Activated T-helper 2 cell treated with anti-CD3 and anti-CD28 coated beads, Interferon-gamma antibody, Interleukin-2, Interleukin-4, amounts not matched to agents 10 μg/mL and 5 μg/mL and 100 μg/mL, durations not matched to agents 14 hours and 24 hours and 36 hours (primary cell): ENCODE measurements at places on chromosomes 12 and 14. TPM values are rescaled to one million over a fixed set of nuclear protein-coding genes. Genes with fewer than 3 reads are reported as not detected.

DNA sequence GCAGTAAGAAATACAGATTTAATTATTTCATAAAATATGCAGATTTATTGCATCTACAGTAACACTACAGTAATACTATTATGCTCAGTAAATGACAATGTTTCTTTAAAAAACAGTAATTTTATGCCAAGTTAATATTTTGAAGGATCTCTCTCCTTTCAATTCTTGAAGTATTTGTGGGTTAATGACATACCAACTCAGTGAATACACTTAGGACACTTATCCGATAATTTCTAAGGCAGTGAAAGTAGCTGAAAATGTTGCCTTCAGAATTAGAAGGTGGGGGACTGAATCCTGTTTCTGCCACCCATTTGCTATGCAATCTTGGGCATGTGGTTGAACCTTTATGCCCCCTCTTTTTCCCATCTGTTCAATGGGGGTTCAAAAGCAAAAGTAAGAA lies 24.8 kb upstream of the IFNG-AS1 start:
- no peak for DNase-seq

SOAT2 gene
- not detected in 2 replicates for total RNA-seq

DNA sequence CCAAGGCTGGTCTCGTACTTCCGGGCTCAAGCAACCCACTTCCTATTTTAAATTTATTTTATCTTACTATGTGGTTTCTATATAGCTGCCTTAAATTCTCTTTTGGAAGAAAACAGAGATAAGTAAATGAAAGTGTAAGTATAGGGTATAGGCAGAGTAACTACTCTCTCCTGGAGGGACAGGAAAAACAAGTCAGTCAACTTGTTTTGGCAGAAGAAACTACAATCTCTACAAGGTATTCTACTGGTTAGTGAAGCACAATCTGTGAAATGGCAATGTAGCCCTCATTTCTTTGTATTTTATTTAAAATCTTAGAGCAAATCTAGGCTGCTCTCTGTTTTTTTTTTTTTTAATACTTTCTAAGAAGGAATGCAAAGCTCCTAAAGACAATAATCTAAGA lies 55.4 kb downstream of the UBR7 start:
- no peak for DNase-seq

DNA sequence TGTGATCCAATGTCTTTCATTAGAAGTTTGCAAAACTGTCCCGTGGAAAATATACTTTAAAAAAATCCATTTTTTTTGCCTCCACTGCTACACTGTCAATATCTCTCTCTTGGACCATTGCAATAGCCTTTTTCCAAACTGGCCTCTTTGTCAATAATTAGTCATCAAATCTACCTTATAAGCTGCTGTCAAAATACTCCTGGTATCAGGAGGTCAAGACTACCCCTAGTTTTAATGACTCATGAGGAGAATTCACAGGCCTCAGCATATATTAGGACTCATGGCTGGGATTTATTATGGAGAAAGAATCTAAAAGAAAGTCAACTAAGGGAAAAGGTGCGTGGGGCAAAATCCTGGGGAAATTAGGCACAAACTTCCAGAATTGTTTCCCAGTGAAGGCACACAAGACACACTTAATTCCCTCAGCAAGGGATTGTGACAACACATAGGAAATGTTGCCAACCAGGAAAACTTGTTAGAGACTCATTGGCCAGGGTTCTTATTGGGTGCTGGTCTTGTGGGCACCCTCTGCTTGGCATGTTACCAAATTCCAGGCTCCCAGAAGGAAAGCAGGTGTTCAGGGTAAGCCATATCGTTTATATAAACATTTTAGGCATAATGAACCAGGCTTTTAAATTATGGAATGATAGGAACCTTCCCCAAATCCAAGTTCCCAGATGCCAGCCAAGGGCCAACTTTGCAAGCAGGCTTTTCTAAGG lies 56.1 kb downstream of the TMEM117 start:
- no peak for DNase-seq

DNA sequence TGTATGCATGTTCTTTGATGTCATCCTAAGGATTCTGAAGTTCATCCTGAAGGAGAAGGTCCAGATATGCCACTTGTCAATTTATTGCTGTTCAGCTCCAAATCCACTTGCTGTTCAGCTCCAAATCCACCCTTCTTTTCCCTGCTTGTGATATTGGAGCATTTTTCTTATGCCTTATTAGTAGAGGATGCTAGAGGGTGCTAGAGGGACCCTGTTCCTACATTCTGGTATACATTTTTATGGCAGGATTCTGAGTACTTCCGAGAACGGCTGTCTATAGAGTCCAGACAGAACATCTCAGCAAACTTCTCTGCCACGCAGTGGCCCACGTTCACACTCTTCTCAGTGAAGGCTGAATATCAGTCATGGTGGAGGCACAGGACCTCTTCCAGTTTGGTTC lies 406.7 kb downstream of the NOVA1 start:
- no peak for DNase-seq

GLS2 gene
- total RNA-seq, result 1.5 and 3.1 TPM in 2 replicates

NAV3 gene
- total RNA-seq, result not detected in 2 replicates

- no peak for DNase-seq
Measured at GRCh38 chr14:57865403-57866198, at the start of gene SLC35F4. Gene SLC35F4, minus strand, starts transcription at chr14:57866092.

GRCh38 chr14:52692248-52692962 lies 3.0 kb downstream of the ERO1A start:
- DNase-seq, result no peak

DNA sequence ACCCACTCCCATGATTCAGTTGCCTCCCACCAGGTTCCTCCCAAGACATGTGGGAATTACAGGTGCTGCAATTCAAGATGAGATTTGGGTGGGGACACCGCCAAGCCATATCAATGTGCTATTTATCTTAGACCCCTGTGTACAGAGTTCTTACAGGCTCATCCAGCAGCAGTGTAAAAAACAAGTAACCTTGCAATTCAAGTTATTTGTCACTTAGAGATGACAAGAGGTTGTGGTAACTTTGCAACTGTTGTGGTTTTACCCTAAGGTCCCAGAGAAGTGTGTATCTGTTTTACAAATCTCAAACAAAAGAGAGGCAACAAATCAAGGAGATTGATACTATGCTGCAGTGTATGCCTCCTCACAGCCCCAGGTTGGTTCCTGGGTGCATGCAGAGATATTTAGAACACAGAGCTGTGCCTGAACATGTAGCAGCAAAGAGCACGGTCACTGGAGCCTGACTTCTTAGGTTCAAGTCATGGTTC lies 11.5 kb upstream of the HELB start:
- peak; percentile 51 for DNase-seq
